ENCODE measurements at places on chromosomes 13 and 19. TPM values are rescaled to one million over a fixed set of nuclear protein-coding genes. Genes with fewer than 3 reads are reported as not detected.
A peak's percentile ranks its signal among the peaks of the same experiment; 100 is the strongest.

Gene TEKTIP1
- total RNA-seq, result 0.41 TPM

Gene FXYD1
- not detected for total RNA-seq

DNA sequence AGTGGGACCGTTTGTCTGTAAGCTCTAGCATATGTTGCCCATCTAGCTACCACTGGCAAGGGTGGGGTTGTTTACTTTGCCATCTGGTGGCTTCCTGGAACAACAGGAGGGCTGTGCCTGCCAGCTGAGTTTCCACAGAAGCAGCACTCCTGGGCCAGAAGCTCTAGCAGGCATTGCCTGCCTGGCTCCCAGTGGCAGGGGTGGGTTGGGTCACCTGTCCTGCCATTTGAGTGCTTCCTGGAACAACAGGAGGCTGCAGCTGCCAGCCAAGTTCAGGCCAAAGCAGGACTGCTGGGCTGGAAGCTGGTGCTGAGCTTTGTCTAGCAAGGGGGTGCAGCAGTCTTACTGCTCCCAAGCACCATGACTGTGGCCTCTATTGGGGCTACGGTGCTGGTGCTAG is 239.7 kb downstream of the MTUS2 start:
- no peak for DNase-seq

- no peak for DNase-seq
Measured at GRCh38 chr13:38202740-38203139, 146.9 kb upstream of the UFM1 start.

GRCh38 chr13:73365252-73365651 is 306.4 kb downstream of the KLF5 start:
- DNase-seq, result no peak

DNA sequence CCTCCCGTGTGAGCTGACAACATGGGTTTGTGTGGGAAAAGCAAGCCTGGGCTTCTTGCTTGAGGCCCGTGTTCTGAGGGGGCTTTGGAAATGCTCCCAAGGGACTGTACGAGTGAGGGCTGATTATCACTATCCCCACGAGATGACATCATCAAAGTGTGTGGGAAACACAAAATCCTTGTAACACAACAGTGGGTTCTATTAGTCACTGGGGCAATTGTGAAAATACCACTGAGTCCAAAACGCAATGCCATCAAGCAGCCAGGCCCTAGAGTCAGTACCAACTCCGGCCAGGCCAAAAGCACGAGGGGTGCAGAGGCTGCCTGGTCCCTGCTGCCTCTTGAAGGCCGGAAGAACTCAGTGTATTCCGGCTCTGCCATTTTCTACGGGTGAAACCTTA is 29.6 kb downstream of the CAPS start:
- DNase-seq, result no peak

Gene INAFM1
- total RNA-seq, result 4.1 TPM

DNA sequence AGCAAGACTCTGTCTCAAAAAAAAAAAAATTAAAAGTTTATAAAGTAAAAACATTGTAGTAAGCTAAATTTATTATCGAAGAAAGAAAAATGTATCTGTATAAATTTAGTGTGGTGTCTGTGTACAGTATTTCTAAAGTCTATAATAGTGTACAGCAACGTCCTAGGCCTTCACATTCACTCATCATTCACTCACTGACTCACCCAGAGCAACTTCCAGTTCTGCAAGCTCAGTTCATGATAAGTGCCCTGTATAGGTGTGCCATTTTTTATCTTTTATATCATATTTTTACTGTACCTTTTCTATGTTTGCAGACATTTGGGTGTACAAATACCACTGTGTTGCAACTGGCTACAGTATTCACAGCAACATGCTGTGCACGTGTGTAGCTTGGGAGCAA is 118.1 kb downstream of the TNFRSF19 start:
- no peak for DNase-seq

DNA sequence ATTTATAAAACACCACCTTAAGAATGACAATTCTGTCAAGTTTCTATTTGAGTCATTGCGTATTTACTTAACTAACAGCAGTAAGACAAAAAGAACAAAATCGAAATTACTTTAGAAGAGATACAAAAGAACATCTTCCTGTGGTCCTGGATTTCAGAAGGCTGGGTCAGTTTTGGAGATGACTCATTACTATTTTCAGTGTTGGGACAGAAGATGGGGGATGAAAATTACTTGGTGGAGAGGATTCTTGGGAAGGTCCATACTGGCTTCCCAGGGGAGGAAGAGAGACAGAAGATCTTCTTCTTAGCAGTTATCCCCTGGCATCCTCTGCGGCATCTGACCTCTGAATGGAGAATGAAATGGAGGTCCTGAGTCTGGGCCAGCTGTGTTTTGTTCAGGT is 33.5 kb upstream of the CSNK1A1L start:
- DNase-seq, result no peak

Gene ZNF256
- 19.6 TPM for total RNA-seq

Gene GAPDHS
- not detected for total RNA-seq

DNA sequence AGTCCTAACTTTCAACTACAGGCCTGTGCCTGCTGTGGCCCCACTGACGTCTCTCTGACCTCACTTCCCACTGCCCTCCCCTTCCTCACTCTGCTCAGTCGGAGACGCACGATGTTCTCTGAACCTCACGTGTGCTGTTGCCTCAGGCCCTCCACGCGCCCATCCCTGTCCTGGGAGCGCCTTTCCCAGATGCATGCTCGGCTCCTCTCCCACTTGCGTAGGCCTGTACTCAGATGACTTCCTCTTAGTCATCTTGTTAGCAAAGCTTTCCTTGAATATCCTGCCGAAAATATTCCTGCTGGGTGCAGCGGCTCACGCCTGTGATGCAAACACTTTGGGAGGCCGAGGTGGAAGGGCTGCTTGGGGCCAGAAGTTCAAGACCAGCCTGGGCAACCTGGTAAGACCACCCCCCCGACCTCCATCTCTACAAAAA is 9.3 kb upstream of the SYT5 start:
- peak; percentile 51 for DNase-seq

GRCh38 chr19:3320354-3320670 is 46.1 kb upstream of the NFIC start:
- no peak for DNase-seq

GRCh38 chr13:75788481-75788981 is 152.4 kb downstream of the LMO7 start:
- DNase-seq, result no peak

Gene ZNF66
- 16.3 TPM for total RNA-seq

DNA sequence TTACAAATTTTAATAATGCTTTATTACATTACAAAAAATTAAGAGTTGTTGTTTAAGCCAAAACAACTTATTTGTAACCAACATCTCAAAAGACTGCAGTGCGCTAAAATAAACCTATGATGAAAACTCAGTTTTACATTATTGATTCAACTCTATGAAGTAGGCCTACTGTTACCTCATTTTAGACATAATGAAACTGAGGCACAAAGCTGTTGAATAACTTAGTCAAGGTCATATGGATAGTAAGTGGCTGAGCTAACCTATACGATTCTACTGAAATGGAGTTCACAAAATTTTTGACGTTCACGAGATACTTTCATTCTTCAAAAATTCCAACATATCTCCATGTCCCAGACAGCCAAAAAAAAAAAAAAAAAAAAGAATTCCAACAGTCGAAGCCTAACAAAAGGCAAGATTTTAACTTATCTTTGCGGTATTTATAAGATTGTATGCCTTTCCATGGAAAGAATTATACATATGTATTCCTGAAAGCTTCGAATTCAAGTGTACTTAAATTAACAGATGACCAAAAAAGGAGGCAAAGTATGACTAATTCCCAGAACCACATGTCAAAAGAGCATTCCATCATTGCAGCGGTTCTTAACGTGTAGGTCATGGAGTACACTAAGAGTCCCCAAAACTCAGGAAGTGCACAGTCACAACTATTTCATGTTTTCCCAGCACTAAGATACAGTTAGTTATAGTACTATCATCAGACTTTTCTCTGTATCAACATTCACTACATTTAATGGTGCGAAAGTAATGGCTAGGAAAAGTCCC is 69.4 kb downstream of the PSPC1 start:
- DNase-seq, result no peak

DNA sequence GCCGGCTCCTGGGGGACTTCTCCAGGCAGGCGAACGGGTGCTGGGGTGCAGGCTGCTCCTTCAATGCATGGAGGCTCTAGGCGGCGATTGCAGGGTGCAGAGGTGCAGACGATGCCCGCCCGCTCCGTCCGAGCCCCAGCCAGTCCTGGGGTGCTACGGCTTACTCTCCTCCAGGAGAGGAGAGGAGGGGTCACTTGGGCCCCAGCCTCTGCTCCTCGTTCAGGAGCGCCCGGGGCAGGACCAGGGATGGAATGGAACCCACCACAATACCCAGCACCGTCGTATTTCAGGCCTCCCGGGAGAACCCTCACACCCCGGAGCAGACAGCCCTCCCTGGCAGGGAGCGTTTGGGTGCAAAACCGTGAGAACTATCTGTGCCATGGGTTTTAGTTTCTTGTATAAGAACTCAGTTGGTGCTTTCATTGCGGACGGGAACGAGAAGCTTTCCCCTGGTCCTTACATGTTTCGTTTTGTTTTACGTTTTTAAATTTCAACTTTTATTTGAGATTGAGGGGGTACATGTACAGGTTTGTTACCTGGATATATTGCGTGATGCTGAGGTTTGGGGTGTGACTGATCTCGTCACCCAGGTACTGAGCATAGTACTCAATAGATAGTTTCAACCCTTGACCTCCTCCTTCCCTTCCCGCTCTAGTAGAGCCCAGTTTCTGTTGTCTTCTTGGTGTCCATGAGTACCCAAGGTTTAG is 46.8 kb downstream of the ARHGEF18 start:
- no peak for DNase-seq

Gene CD70
- total RNA-seq, result not detected

DNA sequence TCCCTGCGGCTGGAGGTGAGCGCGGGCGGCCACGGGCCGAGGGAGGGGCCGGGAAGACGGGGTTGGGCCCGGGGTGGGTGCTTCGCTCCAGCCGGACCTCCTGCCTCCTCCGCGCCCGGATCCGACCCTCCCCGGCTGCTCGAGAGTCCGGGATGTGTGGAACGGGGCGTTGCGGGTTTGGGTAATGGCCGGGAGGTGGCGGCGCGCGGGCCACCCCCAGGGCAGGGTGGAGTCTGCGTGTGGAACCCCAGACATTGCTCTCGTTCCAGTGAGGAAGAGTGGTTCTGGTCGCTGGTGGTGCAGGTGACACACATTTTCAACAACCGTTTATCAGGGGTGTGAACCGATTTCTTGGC is 38.8 kb downstream of the ARHGEF7 start:
- DNase-seq, result peak; percentile 31

GRCh38 chr19:46460981-46461380 is 10.4 kb downstream of the PNMA8A start:
- no peak for DNase-seq

GRCh38 chr13:28392428-28392827 is 102.5 kb downstream of the FLT1 start:
- DNase-seq, result no peak

DNA sequence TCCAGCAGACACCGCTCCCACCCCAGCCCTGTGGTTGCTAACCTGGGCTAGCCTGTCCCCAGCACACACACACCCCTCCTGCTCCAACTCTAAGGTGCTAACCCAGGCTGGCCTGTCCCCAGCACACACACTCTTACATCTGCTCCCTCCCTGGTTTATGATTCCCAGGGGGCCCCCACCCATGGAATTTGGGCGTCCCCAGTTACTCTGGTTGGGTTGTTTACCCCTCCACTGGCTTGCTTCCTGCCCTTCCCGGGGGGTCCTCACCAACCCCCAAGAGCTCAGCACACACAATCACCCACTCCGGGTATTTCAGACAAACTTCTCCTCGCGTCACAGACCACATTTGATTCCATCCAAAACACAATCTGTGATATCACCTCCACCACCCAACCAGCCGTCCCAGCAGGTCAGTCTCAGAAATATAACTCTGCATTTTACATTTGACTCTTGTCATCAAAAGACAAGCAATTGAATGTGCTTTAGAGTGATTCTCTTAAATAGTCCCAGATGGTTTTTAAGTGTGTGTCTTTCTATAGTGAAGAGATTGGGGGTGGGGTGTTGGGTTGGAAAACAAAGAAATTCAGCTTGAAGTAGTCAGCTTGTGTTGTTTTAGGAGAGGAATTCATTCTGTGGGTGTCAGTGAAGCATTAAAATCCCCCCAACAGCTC is 20.1 kb downstream of the COL4A2 start:
- no peak for DNase-seq

Gene ZNF8
- 14.3 TPM for total RNA-seq

Gene CYP2F1
- total RNA-seq, result not detected

DNA sequence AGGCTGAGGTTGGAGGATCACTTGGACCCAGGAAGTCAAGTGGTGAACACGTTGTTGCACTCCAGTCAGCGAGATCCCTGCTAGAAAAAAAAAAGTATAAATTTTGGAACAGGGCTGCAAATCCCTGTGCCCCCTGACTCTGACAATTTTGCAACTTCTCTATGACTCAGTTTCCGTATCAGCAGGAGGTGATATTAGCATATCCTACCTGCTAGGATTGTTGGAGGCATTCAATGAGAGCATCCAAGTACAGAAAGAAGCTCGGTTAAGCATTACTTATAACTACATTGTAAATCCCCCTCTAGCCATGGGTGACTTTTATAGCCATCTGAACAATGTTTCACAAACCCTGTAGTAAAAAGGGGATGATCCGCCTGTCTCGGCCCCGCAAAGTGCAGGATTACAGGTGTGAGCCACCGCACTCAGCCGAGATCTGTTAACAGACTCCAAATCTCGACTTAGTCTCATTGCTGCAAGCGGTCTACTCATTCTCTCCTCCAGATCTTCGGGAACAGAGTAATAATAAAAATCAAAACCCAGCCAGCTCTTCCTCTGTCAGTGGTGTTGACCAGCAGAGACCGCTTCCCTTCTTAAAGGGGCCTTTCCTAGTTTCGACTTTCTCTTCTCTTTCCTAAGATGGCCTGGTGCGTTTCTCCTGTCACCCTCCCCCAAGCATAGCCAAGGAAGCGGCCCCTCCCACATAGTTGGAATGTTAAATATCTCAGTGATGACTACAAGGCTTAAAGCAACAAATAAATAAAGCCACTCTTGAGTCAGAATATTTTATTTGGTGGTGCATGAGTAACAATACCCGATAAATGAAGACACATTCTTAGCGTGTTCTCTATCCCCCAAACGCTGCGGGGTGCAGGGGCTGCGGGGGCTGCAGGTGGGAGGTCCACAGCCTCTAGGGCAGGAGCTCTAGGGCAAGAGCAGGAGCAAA is 10.3 kb upstream of the BICRA start:
- no peak for DNase-seq

Gene C19orf85
- total RNA-seq, result not detected

Gene PPM1N
- total RNA-seq, result 0.82 TPM

- DNase-seq, result no peak
Measured at GRCh38 chr13:111047326-111047725, 67.8 kb upstream of the ARHGEF7 start.

Gene KL
- 2.0 TPM for total RNA-seq

GRCh38 chr13:31154939-31155338 is 6.8 kb downstream of the HSPH1 start:
- DNase-seq, result no peak
